HuH-7 (cell line): ENCODE measurements at places on chromosomes 5 and 9.
A peak's percentile ranks its signal among the peaks of the same experiment; 100 is the strongest.

DNA sequence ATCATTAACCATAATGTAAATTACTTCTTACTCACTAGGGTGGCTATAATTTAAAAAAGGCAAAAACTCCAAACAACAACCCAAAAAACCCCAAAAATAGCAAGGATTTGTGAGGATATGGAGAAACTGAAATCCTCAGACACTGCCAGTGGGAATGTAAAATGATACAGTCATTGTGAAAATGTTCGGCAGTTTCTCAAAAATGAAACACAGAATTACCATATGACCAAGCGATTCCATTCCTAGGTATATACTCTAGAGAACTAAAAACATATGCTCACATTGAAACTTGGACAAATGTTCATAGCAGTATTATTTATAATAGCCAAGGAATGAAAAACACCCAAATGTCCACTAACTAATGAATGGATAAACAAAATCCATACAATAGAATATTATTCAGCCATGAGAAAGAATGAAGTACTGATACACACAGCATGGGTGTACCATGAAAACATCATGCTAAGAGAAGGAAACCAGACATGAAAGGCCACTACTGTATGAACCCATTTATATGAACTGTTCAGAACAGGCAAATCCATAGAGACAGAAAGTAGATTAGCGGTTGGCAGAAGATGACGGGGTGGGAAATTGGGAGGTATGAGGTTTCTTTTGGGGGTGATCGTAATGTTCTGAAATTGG, 119.1 kb downstream of the MAPKAP1 start:
- no peak for DNase-seq

DNA sequence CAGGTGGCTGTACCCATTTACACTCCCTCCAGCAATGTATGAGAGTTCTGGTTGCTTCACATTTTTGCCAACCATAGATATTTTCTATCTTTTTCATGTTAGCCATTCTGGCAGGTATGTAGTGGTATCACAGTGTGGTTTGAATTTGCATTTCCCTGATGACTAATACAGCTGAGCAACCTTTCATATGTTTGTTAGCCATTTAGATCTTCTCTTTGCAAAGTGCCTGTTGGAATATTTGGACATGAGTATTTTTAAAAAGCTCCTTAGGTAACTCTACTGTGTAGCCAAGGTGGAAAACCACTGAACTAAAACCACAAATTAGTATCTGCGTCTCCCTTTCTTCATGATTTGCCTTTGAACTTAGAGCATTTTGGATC, 31.9 kb downstream of the IRF1 start:
- DNase-seq, result no peak

DNA sequence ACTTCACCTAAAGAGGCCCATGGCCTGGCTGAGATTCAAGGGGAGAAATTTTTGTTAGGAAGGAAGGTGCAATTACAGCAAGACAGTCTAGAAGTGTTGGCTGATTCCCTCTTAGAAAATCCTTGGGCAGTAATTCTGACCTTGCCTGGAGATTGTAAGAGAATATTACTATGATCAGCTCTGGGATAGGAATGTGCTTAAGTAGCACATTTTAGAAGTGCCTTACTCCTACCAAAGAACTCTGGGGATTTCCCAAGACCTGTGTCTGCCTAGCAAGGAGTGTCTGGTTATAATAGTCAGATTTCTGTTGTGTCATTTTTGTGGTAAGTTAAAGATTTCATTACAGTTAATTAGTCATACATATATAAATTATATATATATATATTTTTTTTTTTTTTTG, 52.3 kb downstream of the NLN start:
- DNase-seq, result no peak

DNA sequence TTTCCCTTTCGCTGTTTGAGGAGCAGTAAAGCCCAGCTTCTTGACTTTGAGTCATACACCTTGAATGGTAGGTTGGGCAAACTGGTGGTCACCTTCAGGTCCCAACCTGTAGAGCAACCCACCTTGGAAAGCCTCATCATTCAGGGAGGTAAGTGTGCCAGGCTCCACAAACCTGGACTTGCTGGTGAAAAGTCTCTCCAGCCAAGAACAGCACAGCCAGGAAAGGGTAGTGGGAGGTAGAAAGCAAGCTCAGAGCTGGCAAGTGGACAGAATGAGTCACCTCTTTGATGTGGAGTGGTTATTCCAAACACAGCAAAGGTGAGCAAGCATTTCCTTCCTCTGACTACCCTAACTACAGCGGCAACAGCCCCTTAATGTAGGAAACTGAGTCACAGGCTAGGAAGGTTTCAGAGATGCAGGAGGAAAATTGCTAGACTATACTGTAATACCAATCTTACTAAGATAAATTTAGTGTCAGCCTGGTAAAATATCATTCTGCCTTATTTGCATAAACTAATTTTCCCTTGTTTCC, 117.5 kb upstream of the MTAP start:
- no peak for DNase-seq

DNA sequence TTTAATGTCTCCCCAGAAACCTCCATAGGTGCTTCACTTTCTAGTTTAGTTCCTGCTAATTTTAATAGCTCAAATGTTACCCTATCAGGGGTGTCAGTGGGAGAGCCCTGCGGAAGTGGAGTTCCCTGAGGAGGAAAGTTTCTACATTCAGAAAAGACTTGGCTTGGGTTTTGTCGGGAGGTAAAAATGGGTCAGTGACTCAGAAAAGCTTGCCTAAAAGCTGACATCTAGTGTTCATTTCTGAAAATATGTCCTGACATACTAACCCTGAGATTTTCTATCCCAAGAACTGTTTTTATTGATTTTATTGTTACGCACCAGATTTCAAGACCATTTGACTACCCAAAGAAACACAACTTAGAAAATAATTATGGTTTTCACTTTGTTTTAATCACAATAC, 40.9 kb upstream of the GLDC start:
- no peak for DNase-seq

GRCh38 chr5:111313017-111313724, 89.0 kb downstream of the CAMK4 start:
- DNase-seq, result no peak

GRCh38 chr5:77239126-77239741, 28.8 kb downstream of the PDE8B start:
- DNase-seq, result peak; percentile 12

DNA sequence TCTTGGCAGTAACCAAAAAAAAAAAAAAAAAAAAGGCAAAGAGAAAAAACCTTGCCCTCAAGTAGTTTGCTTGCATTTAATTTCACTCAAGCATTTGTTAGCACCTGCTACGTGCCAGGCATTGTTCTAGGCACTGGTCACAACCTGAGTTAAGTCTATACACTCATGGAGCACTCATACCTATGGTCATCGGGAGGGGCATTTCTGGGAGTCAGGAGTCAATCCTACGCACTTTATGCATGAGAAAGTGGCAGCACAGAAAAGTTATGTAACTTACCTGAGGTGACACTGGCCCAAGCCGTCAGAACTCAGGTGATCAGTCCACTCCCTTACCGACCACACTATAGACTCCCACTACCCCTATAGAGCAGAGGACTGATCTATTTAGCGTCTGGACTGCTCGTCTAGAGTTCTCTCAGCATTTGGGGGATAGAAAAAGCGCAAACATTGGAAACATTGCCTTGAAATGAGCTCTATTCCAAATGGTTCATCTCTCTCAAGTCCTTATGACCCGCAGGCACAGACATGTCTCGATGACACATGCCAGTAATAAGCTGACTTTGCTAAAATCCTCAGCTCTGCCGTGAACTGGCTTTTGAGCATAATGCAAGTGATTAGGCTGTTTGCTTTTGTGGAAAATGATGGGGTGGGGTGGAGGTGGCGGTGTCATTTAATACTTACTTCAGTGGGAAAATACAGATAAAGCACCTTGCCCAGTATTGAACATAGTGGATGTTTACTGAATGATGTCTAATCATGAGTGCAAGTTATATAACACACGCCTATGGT, 160.2 kb downstream of the ARHGEF28 start:
- DNase-seq, result no peak

DNA sequence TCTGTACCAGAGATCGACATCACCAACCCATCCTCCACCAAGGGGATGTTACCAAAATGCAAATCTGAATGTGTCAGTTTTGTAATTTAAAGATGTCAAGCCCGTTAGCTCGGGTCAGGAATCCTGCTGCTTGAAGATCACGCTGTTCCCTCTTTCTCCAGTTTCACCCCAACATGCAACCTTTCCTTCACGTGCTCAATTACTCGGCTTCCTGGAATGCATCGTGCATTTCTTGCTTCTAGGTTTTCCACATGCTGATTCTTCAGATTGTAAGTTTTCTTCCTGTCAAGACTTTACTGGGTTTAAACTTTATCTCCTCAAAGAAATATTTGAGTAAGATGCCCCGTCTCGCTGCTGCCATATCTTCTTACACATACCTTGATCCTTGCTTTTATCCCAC, 209.5 kb upstream of the SNX2 start:
- no peak for DNase-seq

- peak; percentile 15 for DNase-seq
Observed at GRCh38 chr5:134275822-134276221, 49.9 kb upstream of the PPP2CA start.

DNA sequence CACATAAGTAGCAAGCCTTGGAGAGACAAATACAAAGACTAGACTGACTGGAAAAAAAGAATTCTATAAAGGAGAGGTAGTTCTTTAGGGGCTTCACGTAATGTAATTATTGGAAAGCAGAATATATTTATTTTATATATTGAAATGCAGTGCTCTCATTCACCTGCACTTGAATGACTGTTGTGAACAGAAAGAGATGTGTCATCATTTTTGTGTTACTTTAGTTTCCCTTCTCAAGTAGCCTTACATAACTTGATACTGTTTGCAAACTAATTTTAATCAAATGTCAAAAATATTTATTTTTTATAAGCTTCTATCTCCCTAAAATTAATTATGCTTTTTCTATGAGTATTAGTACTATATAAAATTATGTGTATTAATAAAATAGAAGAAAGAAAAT, 691.1 kb upstream of the FTMT start:
- no peak for DNase-seq

GRCh38 chr5:78544561-78545201, 103.9 kb downstream of the LHFPL2 start:
- DNase-seq, result no peak

DNA sequence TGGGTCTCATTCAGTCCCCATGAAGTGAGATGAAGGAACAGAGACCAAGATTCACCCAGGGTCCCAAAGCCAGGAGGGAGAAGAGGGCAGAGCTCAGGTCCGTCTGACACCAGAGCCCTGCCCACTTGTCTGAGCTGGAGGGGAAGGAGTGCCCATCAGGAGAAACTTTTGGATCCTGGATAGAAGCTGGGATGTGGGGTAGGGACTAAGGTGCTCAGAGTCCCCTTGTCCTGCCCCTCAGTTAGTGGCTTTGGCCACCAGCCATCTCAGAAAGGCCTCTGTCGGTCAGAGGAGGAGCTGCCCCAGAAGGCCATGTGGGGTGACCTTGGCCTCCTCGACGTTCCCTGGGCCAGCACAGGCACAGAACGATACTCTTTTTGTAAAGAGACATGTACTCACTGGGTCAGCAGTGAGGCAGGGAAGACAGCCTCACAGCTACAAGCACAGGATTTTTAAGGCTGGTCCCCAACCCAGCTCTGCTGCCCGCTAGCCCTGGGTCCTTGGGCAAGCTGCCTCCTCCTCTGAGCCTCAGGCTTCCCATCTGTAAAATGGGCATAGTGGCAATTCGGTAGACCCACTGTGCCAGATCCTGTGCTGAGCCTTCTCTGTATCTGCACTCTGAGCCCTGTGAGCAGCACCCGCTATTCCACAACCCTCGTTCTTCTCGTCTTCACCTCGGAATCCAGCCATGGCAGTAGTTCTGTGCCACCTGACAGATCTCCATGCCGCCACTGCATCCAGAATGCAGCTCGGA, 49.4 kb downstream of the C9orf50 start:
- no peak for DNase-seq
